ENCODE measurements at places on chromosomes 5 and 9. TPM values are rescaled to one million over a fixed set of nuclear protein-coding genes. Genes with fewer than 3 reads are reported as not detected.

DNA sequence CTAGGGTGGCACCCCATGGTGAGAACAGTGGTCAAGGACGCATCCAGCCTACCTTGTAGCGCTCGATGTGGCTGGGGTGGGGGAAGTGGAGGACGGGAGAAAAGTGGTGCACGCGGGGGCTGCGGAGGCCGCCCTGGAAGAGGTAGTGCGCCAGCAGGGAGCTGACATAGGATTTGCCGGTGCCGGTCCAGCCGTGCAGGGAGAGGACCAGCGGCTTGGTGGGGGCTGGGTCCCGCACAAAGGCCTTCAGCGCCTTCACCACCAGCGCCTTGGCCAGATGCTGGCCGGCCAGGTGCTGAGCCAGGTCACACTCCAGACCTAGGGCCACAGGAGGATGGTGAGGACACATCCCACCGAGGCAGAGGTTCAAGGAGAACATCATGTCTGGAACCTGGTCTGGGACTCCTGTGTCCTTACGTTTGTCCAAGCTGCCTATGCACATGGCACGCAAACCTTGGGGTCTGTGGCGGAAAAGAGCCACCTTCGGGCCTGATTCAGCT lies 797 bp downstream of the TOR2A start:
- DNase-seq: no peak
- H3K4me3 ChIP-seq: peak overlapping the region; percentile 76
- H3K4me1 ChIP-seq: peaks cover 6% of the 10 kb centered on the region

Gene N4BP3
- 4.6 TPM for polyA plus RNA-seq

GRCh38 chr5:153237671-153238332 lies 252.7 kb upstream of the GRIA1 start:
- no peaks in the 10 kb centered on the region for H3K4me1 ChIP-seq
- H3K4me3 ChIP-seq: no peak overlapping the region
- DNase-seq: no peak
- H3K27me3 ChIP-seq: no peaks in the 10 kb centered on the region
- no peak overlapping the region for H3K27ac ChIP-seq

Gene RACK1
- polyA plus RNA-seq: 1,458 TPM

Gene ANKRD31
- polyA plus RNA-seq: not detected

Gene SMIM27
- polyA plus RNA-seq: 44.0 TPM

DNA sequence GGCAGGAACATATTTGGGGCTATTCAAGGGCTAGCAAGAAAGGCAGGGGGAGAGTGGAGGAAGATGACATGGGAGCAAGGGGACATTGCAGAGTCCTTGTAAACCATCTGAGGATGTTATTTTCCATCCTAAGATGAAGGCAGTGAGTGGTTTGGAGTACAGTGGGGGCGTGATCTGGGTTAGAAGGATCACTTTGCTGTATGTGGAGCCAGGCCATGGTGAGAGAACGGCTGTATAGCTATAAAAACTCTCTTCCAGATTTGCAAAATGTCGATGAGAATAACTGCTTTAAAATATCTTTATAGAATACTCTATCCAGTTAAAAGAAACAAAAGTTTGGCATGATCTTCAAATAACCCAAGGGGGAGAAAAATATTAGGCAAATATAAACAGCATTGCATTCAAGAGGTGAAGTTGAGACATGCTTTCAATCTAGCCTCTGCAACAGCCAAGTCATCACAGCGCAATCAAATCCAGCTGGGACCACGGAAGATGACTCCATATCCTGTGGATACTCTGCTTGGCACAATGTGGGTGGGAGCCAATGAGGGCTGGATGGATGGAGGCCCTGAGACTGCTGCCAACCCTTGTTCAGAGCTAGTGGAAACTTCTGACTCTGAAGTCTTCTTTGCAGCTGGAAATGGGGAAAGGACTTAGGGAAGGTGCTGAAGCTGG lies 111.5 kb upstream of the BASP1 start:
- H3K4me1 ChIP-seq: no peaks in the 10 kb centered on the region
- H3K27me3 ChIP-seq: no peaks in the 10 kb centered on the region
- H3K36me3 ChIP-seq: no peaks in the 10 kb centered on the region
- DNase-seq: no peak

Gene ZNG1F
- 16.1 TPM for polyA plus RNA-seq

DNA sequence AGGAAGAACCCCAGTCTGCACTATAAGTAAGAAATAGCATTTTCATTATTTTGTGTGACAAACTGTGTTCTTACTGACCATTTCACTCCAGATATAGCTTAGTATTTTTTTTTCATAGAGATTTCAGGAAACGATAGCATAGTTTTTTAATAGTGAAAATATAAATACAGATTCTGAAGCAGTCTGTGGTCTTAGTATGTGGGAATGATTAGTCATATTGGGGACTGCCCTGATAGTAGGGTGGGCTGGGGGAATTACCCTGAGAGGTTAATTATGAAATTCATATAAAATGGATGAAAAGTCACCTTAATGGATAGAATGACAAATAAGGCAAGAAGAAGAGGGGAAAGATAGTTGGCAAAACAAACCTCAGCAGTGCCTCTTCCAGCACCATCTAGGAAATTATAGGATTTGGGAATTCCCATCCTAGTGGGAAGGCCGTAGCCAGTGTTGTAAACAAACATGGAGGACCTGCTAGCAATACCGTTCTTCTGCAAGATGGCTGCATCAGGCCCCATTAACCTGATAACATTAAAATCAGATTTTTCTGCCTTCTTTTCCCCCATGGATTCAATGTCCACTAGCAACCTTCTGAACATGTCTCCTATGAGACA lies 23.7 kb upstream of the NR3C1 start:
- DNase-seq: no peak
- peak overlapping the region; percentile 68 for H3K27ac ChIP-seq
- H3K27me3 ChIP-seq: no peaks in the 10 kb centered on the region
- H3K4me3 ChIP-seq: no peak overlapping the region
- H3K4me1 ChIP-seq: peaks cover 18% of the 10 kb centered on the region
- no peaks in the 10 kb centered on the region for H3K36me3 ChIP-seq

Gene C9orf153
- 1.2 TPM for polyA plus RNA-seq
